ENCODE measurements at places on chromosomes 4 and X. TPM values are rescaled to one million over a fixed set of nuclear protein-coding genes. Genes with fewer than 3 reads are reported as not detected.

DNA sequence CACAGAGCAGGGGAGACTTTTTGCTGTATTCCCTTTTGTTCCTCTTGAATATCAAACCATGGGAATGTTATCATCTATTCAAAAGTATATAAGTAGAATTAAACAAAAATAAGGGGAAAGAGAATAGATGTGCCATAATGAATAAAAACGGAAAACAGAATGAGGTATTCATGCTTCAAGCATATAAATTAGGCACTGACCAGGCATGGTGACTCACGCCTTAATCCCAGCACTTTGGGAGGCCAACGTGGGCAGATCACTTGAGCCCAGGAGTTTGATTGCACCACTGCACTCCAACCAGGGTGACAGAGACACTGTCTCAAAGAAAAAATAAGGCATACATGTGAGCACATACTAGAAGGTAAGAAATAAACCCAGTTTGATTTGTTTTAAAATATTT lies 16.3 kb upstream of the NEUROG2 start:
- H3K27me3 ChIP-seq: peaks cover 2% of the 10 kb centered on the region
- no peak overlapping the region for H3K4me3 ChIP-seq
- no peak for DNase-seq
- H3K27ac ChIP-seq: no peak overlapping the region
- no peaks in the 10 kb centered on the region for H3K36me3 ChIP-seq
- H3K4me1 ChIP-seq: no peaks in the 10 kb centered on the region

The DNAAF6 gene
- polyA plus RNA-seq: not detected

GRCh38 chrX:152306331-152306730 lies 144.8 kb downstream of the GABRA3 start:
- no peak for DNase-seq
- no peaks in the 10 kb centered on the region for H3K36me3 ChIP-seq
- no peak overlapping the region for H3K4me3 ChIP-seq

GRCh38 chr4:129369361-129370010 lies 273.5 kb downstream of the C4orf33 start:
- H3K27me3 ChIP-seq: no peaks in the 10 kb centered on the region
- no peak overlapping the region for H3K4me3 ChIP-seq
- no peaks in the 10 kb centered on the region for H3K4me1 ChIP-seq
- H3K36me3 ChIP-seq: no peaks in the 10 kb centered on the region
- no peak overlapping the region for H3K27ac ChIP-seq
- DNase-seq: no peak

GRCh38 chr4:40842318-40842717 lies 92.6 kb downstream of the NSUN7 start:
- DNase-seq: no peak
- peaks cover 33% of the 10 kb centered on the region for H3K4me1 ChIP-seq
- H3K27ac ChIP-seq: no peak overlapping the region
- H3K4me3 ChIP-seq: no peak overlapping the region
- no peaks in the 10 kb centered on the region for H3K27me3 ChIP-seq
- no peaks in the 10 kb centered on the region for H3K36me3 ChIP-seq

DNA sequence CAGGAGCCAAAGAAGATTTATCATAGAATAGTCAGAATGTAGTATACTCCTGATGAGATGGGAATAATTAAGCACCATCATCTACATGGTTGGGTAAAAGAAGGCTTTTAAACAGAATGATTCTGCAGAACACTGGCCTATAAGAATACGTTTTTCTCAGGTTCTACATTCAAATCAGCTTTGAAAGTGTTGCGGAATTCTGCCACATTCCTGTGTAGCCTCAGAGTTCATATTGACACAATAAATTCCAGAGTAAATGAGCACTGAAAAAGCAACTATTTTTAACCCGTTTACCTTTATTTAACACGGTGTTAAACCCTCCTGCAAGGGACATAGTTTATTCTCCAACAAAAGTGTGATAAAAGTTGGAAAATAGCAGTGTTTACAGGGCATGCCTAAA lies 950.2 kb upstream of the SLIT2 start:
- DNase-seq: no peak
- no peak overlapping the region for H3K27ac ChIP-seq
- H3K4me1 ChIP-seq: no peaks in the 10 kb centered on the region
- H3K36me3 ChIP-seq: no peaks in the 10 kb centered on the region
- no peaks in the 10 kb centered on the region for H3K27me3 ChIP-seq
- no peak overlapping the region for H3K4me3 ChIP-seq

DNA sequence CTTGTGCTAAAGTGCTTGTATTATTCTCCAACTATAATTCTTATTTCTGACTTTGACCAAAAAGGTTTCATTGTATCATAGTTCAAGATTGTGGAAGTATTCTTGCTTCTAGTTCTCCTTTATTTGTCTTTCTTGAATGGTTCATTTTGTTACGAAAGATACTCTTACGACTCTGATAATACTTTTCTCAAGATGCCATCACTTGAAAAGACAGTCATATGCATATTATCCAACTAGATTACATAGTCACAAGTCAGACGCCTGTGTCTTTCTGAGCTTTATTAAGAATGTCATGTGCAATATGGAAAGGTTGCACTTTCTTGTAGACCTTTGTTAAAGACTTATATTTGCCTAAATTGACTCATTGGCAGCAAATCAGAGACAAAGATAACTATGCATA lies 71.4 kb upstream of the HPGD start:
- no peak for DNase-seq
- H3K4me3 ChIP-seq: no peak overlapping the region
- peaks cover 3% of the 10 kb centered on the region for H3K4me1 ChIP-seq
- H3K36me3 ChIP-seq: no peaks in the 10 kb centered on the region

The CSAG1 gene
- not detected for polyA plus RNA-seq

The TMSB15A gene
- not detected for polyA plus RNA-seq

DNA sequence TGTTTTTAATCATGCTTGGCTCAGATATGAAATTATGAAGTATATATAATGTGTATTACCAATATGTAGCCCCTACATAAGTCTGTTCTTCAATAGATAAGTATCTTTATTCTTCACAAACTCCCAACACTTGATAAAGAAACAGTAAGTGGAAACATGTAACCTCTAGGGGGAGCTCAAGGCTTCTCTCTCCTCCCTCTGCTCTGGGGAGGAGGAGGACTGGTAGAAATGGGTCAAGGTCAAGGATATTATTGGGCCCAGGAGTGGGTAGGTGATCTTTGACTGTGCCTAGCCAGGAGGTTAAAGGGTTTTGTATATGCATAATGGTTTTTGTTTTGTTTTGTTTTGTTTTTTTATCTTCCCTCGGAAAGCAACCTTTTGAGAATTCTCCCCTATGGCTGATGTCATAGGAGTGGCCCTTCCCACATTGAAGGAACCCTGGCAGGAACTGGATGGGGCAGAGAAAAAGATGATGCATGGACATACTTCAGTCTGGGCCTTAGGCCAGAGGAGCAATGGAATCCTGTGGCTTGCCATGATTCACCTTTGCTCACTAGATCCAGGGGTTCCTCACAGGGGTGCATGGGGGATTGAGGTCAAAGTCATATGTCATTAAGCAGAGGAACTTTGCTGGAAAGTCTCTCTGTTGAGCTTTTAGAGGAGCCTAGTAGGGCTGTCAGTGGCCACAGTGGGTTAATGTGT lies 460.3 kb downstream of the MID1IP1 start:
- no peak overlapping the region for H3K4me3 ChIP-seq
- H3K4me1 ChIP-seq: peaks cover 3% of the 10 kb centered on the region
- peak; percentile 53 for DNase-seq
- H3K36me3 ChIP-seq: no peaks in the 10 kb centered on the region

GRCh38 chr4:38711066-38711465 lies 47.1 kb downstream of the KLF3 start:
- H3K36me3 ChIP-seq: no peaks in the 10 kb centered on the region
- peaks cover 3% of the 10 kb centered on the region for H3K4me1 ChIP-seq
- no peak overlapping the region for H3K27ac ChIP-seq
- DNase-seq: no peak

DNA sequence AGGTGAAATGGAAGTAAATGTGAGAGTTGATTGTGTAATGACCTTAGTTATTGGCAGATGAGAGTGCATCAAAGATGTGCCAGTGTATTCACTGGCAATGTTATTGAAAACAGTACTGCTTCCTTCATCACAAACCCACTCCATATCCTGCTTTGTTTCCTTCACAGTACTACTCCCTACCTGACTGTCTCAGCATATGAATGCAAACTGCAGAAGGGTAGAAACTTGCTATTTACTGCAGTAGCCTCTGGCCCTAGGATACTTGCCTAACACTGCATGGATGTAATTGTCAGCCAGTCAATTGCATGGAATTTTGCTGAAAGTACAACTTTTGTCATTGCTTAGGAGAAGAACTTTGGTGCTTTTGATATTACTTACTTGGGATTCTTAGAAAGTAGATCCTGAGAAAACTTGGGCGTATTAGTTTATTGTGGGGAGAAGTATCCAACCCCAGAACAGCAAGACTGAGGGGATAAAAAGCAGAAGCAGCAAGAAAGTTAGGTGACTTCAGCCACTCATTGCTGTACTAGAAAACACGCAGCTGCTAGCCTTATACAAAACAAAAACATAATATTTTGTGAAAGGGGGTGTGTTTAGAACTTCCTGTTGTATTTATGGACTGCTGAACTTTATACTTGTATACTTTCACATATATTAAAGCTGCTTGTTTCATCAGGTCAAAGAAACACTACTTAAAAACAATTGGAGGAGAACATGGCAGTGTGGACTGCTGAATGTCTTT lies 219.0 kb downstream of the CCNG2 start:
- no peaks in the 10 kb centered on the region for H3K36me3 ChIP-seq
- DNase-seq: no peak
- no peak overlapping the region for H3K27ac ChIP-seq
- no peaks in the 10 kb centered on the region for H3K27me3 ChIP-seq
- no peak overlapping the region for H3K4me3 ChIP-seq

- DNase-seq: no peak
- H3K4me1 ChIP-seq: no peaks in the 10 kb centered on the region
- H3K36me3 ChIP-seq: no peaks in the 10 kb centered on the region
- H3K4me3 ChIP-seq: no peak overlapping the region
- H3K27me3 ChIP-seq: no peaks in the 10 kb centered on the region
- no peak overlapping the region for H3K27ac ChIP-seq
Observed at GRCh38 chrX:107562482-107562881, 65.8 kb upstream of the PRPS1 start.

GRCh38 chr4:26789208-26789607 lies 71.4 kb upstream of the STIM2 start:
- no peak overlapping the region for H3K27ac ChIP-seq
- peaks cover 29% of the 10 kb centered on the region for H3K4me1 ChIP-seq
- H3K27me3 ChIP-seq: peaks cover 11% of the 10 kb centered on the region
- no peak overlapping the region for H3K4me3 ChIP-seq
- no peaks in the 10 kb centered on the region for H3K36me3 ChIP-seq

The SERPINA7 gene
- not detected for polyA plus RNA-seq

- no peak overlapping the region for H3K27ac ChIP-seq
- H3K4me1 ChIP-seq: peaks cover 20% of the 10 kb centered on the region
- no peak for DNase-seq
Observed at GRCh38 chr4:76302826-76303438, 3.6 kb upstream of the STBD1 start.

The GPR143 gene
- polyA plus RNA-seq: not detected

GRCh38 chrX:111124418-111124817 lies 28.4 kb downstream of the PAK3 start:
- H3K27ac ChIP-seq: no peak overlapping the region
- H3K4me1 ChIP-seq: no peaks in the 10 kb centered on the region
- no peak overlapping the region for H3K4me3 ChIP-seq

The POU4F2 gene
- polyA plus RNA-seq: not detected

- H3K27me3 ChIP-seq: no peaks in the 10 kb centered on the region
- no peak overlapping the region for H3K27ac ChIP-seq
- no peaks in the 10 kb centered on the region for H3K4me1 ChIP-seq
- no peak overlapping the region for H3K4me3 ChIP-seq
Observed at GRCh38 chr4:148415500-148415899, 26.7 kb downstream of the NR3C2 start.

- H3K27ac ChIP-seq: no peak overlapping the region
- H3K27me3 ChIP-seq: no peaks in the 10 kb centered on the region
- peak; percentile 47 for DNase-seq
- H3K4me1 ChIP-seq: peaks cover 14% of the 10 kb centered on the region
- H3K36me3 ChIP-seq: no peaks in the 10 kb centered on the region
Observed at GRCh38 chr4:66949419-66949818, 595.9 kb downstream of the CENPC start.

GRCh38 chr4:81421346-81422218 lies 50.1 kb downstream of the RASGEF1B start:
- H3K4me1 ChIP-seq: peaks cover 12% of the 10 kb centered on the region
- peak; percentile 83 for DNase-seq
- H3K4me3 ChIP-seq: no peak overlapping the region
- H3K36me3 ChIP-seq: peaks cover 18% of the 10 kb centered on the region
- no peaks in the 10 kb centered on the region for H3K27me3 ChIP-seq

The MTMR8 gene
- polyA plus RNA-seq: 1.8 TPM

DNA sequence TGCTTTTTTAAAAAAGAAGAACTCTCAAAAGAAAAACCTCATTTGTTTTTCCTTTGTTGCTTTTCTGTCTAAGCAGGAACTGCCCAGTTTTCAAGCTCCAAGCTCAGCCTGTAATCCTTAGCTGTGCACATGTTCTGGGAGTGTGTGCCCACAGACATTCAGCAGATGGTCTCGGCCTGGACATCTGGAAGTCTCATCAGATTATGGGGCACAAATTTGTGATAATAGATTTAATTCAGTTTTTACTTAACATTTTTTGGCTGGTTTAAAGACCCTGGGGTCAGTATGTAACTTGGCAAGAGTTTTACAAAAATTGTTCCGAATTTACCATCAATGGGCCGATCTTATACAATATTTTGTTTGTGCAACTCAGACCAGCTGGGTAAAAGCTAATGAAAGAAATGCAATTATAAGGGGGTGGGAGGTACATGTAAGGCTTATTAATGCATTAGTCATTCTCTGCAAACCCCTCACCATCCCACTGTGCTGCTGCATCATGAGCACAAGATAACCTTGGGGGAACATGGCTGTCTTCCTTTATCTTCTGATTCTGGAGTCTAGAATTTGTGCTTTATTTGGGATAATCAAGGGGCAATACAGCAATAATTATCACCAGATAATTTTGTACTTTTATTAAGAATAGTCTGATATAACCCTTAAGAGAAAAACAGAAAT lies 86.9 kb upstream of the PHOX2B start:
- H3K27ac ChIP-seq: no peak overlapping the region
- no peak for DNase-seq

Measured in B cell (primary cell).